ENCODE measurements at places on chromosomes 4 and X.

DNA sequence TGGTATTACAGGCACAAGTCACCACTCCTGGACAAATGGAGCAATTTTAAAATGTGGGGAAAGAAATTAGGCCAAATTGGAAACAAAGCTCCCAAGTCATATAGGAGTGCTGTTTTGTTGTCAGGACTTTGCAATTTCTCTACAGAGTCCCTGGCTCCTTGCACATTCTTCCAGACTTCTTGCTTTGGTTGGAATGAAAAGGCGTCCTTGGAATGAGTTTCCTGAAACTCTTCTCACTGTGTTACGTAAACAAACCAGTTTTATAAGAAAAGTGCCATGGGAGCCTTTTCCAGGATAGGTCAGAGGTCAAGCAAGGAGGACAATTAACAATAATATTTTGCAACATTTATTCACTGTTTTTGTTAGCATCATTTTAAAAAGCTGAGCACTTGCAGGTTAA lies 32.4 kb upstream of the KIT start:
- no peak for DNase-seq
- no peak overlapping the region for H3K27ac ChIP-seq
- H3K27me3 ChIP-seq, result no peaks in the 10 kb centered on the region
- no peak overlapping the region for H3K4me3 ChIP-seq
- H3K4me1 ChIP-seq, result no peaks in the 10 kb centered on the region
- H3K36me3 ChIP-seq, result no peaks in the 10 kb centered on the region

DNA sequence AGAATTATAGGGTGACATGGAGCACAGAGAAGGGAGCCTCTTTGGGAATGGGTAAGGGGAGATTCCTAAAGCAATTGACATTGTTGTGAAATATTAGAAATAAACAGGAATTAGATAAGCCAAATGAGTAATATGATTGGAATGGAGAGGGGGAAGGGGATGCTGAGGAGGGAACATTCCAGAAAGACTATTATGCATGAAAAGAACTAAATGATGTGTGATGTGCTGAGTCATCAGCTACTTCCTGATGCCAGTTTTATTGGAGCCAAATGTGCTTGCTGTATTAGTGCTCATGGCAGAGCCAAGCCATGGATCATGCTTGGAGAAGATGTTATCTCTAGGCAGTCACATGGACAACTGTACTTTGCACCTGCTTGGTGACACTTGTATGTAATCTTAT lies 189.0 kb upstream of the HCCS start:
- no peak for DNase-seq
- no peaks in the 10 kb centered on the region for H3K36me3 ChIP-seq
- H3K27ac ChIP-seq, result no peak overlapping the region
- no peaks in the 10 kb centered on the region for H3K4me1 ChIP-seq
- no peaks in the 10 kb centered on the region for H3K27me3 ChIP-seq

GRCh38 chr4:42955746-42956505 lies 63.4 kb downstream of the GRXCR1 start:
- H3K4me1 ChIP-seq, result no peaks in the 10 kb centered on the region
- DNase-seq, result no peak
- no peaks in the 10 kb centered on the region for H3K36me3 ChIP-seq
- H3K27me3 ChIP-seq, result no peaks in the 10 kb centered on the region
- no peak overlapping the region for H3K27ac ChIP-seq
- H3K4me3 ChIP-seq, result no peak overlapping the region

DNA sequence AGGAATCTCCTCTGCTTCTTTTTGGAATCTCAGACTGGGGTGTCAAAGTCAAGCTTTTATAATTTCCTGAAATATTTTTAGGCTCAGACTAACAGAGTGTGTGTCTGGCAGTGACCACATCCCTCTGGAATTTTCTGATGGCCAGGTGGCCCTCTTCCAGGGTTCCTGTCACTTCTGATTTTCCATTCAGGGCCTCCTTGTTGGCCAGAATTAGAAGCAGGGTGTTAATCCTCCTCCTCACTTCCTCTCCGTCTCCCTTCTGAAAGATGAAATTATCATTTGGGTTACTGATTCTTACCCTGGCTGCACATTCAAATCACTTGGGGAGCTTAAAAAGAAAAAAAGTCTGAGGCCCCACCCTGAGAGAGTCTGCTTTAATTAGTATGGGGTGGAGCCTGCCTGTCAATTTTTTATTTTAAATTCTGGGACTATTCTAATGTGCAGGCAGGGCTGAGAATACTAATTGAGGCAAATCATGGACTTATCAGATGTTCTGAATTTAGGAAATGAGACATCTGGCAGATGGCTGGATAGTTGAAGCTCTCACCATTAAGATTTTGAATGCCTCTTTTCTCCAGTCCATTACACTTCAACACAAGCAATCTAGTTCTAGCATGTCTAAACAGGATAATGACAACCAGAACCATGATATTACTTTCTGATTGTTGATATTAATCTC lies 43.2 kb downstream of the HAND2 start:
- no peak overlapping the region for H3K27ac ChIP-seq
- H3K4me1 ChIP-seq, result peaks cover 5% of the 10 kb centered on the region
- DNase-seq, result no peak
- no peaks in the 10 kb centered on the region for H3K27me3 ChIP-seq
- H3K4me3 ChIP-seq, result no peak overlapping the region

- no peaks in the 10 kb centered on the region for H3K4me1 ChIP-seq
- no peak overlapping the region for H3K4me3 ChIP-seq
- H3K27ac ChIP-seq, result no peak overlapping the region
- DNase-seq, result no peak
- H3K27me3 ChIP-seq, result no peaks in the 10 kb centered on the region
These were observed 101.4 kb upstream of the RAB40AL start for GRCh38 chrX:102835504-102836146.

Data from activated CD8-positive, alpha-beta memory T cell treated with anti-CD3 and anti-CD28 coated beads, Interleukin-2, amount 10 ng/mL, durations not matched to agents 7 days and 5 days (primary cell).